ENCODE measurements at places on chromosomes 1 and 21.

- no peak for DNase-seq
Measured at GRCh38 chr1:150807249-150808023, 624 bp downstream of the CTSK start.

GRCh38 chr1:167077128-167077867 is 12.9 kb downstream of the GPA33 start:
- no peak for DNase-seq

- DNase-seq = no peak
Measured at GRCh38 chr21:41641510-41641815, 125.4 kb downstream of the RIPK4 start.

DNA sequence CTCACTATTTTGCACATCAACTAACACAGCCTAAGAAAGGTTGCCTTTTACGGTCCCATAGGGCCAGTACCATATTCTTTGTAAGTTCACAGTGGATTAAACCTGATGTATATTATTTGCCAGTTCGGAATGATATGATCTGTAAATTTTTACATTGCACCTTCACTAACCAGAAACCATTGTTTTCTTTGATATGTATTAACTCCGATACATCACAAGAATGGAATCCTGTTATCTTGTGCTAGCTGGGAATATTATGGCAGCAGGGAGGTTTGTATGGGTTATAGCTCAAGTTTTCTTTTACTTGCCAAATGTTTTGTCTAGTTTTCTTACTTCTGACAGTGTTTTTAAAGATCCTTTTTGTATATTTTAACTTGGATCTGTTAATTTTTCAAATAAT is 51.4 kb upstream of the S1PR1 start:
- no peak for DNase-seq

- no peak for DNase-seq
Measured at GRCh38 chr1:156945881-156946661, 25.6 kb downstream of the LRRC71 start.

DNA sequence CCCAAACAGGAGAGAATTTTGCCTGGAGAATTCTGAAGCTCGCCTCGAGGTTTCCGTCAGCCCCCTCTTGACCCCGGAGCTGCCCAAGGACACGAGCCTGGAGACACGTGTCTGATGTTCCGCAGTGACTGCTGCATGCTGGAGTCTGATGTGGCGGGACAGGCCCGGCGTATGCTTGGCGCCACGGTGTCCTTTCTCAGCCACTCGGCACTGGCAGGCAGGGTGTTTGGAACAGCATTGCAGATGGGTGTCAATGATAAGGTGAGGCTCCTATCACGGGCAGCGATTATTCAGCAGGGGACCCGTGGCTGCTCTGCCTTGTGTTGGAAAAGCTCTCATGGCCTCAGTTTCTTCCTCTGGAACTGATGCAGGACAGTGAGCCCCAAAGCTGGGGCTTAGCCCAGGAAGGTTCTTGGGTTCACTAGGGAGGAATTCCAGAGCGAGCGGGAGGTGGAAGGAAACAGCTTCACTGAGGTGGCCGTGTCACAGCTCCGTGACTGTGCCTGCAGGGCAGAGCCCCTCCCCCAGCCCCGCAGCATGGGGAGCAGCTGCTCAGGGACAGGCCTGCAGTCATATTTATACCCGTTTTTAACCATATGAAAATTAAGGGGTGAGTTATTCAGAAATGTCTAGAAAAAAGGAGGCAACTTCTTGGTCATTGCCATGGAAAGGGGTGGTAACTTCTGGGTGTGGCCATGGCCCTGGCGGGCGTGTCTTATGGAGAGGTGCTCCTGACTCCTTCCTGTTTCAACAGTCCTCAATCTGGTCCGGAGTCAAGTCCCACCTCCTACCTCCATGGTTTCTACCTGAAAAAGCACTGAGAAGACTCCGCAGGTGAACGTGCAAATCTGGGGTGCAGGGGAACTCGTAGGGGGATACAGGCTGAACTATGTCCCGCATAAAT is 123.4 kb downstream of the SIK1 start:
- no peak for DNase-seq

DNA sequence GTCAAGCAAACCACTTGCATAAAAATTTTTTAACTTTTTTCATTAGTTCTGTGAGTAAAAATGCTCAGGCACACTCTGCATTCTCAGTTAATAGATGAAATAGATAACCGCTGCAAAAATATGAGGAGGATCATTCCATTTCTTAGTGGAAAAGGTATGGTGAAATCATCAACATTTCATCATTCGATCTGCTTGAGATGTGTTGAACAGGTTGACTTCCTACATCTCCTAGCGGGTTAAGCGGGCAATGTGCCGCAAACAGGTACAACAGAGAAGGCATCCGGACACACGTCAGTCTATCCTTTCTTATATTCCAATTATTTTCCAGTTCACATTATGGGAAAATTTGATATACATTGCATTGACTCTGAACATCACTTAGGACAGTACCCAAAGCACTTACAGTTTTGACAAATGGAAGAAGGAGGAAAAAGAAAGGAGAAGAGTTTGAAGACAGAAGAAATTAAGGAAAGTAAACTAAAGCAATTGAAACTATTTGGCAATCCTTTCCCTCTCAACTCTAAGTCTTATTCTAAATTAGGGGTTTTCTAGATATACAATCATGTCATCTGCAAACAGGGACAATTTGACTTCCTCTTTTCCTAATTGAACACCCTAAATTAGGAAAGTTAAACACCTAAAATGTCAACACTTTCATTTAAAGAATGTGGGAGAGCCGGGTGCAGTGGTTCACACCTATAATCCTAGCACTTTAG is 33.5 kb downstream of the NIBAN1 start:
- DNase-seq = no peak
